NCI-H1417 treated with DMSO at 0.1 percent for 48 hours (cell line): ENCODE measurements at places on chromosomes 3 and 15.

GRCh38 chr15:88399021-88399685, 68.0 kb downstream of the MRPL46 start:
- DNase-seq, result no peak

DNA sequence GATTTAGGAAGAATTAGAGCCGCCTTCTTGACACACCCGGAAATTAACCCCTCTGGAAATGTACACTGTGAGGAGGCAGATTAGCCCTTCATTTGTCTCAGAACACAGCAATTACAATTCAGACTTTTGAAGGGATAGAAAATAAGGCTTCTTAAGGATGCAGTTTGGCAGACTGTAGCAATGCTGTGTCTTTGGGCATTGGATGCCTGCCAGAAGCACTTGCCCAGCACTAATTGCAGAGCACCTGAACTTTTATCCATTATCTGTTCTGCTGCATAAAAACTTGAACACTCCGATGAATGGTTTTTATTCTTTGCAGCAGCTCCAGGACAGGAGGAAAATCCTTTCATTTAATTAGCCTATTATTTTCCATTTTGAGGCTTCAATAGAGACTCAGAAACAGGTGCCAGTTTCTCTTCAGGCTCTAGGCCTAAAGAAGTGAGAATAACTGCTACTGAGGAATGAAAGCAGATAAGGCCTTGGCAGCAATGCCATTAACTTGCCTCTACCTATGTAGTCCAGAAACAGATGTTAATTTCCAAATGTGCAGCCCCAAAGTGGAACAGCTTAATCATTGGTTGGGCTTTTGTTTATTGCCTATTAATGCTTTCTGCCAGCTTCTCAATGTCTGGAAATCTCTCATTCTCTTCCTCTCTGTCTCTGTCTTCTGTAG, 418.5 kb downstream of the NSUN3 start:
- no peak for DNase-seq

DNA sequence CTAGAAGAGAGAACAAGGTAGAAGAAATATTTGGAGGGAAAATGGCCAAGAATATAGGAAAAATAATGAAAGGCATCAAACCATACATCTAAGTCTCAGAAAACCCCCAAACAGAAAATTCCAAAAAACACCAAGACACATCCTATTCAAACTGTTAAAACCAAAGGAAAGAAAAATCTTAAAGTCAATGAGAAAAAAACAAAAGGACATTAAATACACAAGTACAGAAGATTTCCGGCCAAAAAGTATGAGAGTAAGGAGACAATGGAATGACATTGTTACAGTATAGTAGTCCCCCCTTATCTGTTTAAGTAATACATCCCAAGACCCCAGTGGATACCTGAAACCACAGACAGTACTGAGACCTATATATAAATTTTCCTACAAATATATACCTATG, 18.8 kb downstream of the CLASP2 start:
- DNase-seq, result no peak

- DNase-seq, result no peak
Observed at GRCh38 chr3:152281133-152281713, 12.5 kb downstream of the MBNL1 start.

DNA sequence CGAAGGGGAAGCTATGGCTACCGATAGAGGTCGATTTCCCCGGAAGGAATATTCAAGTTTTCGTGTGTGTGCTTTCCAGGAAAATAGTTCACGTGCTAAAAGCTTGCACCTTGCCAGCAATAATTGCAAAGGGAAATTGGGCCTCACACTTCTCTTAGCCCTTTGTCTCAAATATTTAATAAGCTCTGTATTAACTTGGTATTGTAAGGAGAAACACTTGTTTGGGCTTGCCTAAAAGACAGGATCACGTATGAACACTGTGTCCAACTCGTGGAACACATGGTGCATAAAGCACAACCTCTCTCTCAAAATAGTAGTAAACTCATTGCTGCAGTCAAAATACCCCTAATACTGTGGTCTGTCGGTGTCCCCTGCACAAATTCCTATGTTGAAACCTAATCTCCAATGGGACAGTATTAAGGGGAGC, 352 bp upstream of the TMF1 start:
- no peak for DNase-seq

- no peak for DNase-seq
Observed at GRCh38 chr3:14406336-14406735, 3.9 kb downstream of the SLC6A6 start.

DNA sequence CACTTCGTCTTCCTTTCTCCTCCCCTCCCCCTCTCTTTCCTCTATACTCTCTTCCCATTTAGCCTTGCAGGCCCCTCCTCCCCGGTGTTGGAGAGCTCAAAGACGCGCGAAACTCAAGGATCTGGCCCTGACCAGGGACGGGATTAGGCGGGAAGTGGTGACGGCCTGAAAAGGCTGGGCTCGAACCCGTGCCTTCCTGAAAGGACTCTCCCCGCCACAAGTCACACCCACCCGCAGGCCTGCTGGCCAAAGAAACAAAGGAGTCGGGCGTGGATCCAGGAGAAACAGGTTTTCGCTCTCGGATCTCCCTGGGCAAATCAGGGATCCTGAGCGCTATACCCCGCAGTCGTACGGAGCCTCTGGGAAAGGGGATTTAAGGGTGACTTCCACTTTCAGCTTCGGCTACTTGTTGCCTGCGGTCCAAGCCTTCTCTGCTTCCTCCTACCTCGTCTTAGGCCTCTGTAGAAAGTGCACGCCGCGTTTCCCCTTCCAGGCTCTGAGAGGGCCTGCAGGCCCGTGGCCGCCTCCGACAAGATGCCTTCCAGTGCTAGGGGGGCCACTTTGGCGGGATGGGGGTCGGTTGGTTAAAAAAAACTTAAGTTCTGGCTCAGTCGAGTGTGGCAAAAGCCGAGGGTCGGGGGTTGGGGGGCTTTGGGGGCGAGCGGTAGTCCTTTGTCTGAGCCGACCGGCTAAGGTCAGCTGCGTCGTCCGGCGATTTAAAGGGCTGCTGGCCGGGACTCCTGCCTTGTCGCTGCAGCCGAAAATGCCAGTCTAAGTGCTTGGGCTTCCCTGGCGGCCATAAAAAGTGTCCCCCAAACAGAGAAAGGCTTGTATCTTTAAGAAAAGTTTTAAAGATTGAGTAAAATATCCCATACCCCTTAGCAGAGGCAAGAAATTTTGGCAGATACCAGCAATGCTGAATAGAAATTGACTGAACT, 8.2 kb downstream of the ZIC4 start:
- no peak for DNase-seq
